ENCODE measurements at places on chromosomes 4 and X.

- no peak for DNase-seq
Measured at GRCh38 chr4:113349430-113349829, 300.0 kb downstream of the ANK2 start.

DNA sequence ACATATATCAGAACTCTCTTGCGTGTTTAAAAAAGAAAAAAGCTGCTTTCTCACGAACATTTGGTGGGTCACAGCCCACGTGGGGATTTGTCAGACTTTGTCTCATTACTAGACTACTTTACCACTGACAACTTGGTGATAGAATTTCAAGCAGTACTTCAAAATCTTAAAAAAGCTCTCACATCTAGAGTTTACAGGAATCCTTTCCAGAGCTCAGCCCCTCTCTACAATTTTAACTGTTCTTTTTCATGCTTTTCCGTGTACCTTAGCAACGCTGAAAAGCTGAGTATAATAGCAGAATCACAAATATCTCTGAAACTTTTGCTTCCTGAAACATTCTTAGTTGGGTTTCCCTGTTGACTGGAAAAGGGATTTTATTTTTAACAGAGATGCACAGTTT, 50.2 kb downstream of the SMAD1 start:
- no peak for DNase-seq

DNA sequence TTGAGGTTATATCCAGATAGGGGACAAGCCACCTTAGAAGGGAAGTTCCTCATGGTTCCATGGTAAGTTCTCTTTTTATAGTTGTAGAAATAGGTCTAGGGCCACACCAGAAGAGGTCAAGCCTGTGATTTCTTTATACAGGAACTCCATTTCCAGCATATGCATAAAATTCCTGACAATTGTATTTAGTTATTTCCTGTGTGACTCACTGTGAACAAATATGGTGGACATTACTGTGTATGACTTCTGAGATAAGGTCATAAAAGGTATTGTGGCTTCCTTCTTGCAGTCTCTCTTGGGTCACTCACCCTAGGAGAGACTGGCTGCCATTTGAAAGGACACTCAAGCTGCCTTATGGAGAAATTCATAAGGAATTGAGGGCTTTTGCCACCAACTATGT, 2.2 kb upstream of the C4orf36 start:
- DNase-seq: peak; percentile 48

DNA sequence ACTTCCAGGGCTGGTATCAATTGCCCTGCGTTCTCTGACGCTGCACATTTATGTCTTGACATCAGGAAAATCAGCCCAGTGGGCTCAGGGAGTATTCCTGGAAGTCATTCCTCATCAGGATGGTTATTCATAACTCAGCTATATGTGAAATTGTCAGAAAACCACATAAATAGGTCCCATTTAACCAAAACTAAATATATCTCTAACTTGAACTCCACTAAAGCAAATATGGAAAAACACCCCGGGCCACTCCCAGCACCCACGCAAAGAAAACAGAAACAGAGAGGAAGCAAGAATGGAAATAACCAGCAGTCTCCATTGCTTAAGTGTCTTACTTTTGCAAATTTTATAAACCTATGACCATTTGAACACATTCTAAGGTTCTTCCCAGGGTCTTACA, 112.0 kb downstream of the IRF2 start:
- peak; percentile 92 for DNase-seq

- no peak for DNase-seq
Measured at GRCh38 chr4:116515959-116516358, 569.4 kb downstream of the TRAM1L1 start.

- DNase-seq: peak; percentile 36
Measured at GRCh38 chr4:107035819-107036583, at the start of gene DKK2. Gene DKK2 (minus strand): TSS chr4:107036313. CDS start chr4:107035591, 722 bp downstream.

- DNase-seq: no peak
Measured at GRCh38 chr4:110635163-110635865, 12.4 kb upstream of the PITX2 start.

DNA sequence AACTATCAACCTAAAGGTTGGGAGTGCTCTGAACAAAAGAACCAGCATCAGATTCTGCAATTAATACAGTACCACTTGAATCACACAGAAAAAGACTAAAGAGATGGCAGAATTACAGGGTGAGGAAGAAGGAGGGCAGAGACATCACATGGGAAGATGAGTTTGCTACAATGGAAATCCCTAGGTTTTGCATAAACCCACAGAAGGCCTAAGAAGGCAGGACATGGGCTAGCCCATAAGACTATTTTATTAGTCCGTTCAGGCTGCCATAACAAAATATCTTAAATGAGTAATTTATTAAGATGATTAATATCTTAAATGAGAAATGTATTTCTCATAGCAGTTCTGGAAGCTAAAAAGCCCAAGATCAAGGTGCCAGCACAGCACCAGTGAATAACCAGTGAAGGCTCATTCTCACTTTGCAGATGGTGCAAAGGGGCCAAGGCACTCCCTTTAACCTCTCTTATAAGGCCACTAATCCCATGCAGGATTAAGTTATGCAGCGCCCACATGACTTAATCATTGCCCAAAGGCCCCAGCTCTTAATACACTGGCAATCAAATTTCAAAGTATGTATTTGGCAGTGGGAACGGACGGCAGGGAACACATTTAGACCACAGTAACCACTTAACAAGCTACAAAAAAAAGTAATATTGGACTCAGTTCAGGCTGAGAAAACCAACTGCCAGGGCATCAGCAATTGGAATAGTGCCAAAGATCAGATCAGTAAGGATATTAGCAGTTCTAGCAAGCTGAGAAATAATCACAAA, 47.6 kb upstream of the NEUROG2 start:
- no peak for DNase-seq

GRCh38 chr4:55359397-55359916, 13.4 kb downstream of the SRD5A3 start:
- no peak for DNase-seq

DNA sequence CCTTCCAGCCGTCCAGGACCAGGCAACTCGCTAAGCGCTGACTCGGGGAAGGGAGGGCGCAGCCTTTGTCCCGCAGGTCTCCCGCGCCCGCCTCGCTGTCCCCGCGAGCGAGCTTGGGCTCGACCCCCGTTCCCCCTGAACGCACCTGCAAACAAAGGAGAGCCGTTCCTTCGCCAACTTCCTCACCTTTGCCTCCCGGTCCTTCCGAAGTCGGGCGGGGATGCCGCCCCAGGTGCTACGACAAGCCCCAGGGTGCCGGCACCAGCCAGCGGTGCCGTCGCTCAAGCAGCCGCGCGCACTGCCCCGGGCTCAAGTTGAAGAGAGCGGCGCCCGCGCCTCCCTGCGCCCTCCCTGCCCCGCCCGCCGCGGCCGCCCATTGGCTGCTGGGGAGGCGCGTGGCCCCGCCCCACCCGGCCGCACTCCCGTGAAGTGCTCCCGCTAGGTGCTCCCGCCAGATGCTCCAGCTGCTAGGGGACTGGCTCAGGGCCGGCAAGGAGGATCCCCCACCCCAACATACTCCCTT, 107.1 kb downstream of the NSUN7 start:
- peak; percentile 89 for DNase-seq

DNA sequence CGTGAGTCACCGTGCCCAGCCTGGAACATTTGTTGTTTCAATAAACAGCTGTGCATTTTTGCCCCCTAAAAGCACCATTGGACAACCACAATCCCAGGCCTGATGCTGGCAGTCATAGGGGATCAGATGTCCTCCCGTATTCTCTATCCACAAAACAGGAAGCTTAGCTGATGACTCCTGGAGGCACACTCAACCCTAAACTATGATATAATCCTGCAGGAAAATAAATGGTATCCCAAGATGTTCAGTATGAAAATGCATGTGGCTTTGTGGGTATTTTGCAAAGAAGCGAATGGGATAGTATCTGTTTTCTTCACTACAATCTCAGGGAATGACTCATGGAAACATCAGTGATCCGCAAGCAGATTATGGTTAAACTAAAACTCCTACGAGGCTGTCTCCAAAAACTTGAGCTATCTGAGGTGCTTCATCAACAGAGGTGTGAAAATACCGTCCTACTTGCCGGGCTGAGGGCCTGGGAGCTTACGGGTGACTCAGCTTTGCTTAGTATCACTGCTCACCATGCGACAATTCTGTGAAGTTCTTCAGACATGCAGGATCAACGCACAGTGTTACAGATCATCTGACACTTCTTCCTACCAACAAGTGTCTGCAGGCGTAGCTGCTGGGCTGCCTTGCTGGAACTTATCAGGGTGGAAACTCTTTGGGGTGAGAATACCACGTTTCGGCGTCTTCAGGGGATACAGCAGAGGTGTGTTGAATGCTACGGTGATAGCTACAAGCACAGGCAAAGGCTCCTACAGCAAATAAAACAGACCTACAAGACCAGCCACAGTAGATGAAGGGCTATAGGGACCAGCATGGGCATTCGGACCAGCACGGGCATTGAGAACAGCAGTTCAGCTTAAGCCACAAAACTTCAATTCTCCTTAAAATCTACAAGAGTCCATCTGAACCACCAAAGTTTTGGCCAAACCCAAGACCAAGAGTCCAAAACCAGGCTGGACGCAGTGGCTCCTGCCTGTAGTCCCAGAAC, 148.5 kb downstream of the DHRSX start:
- no peak for DNase-seq

All from suppressor macrophage treated with lipopolysaccharide for 1 hour (primary cell).